Activated T-cell treated with anti-CD3 and anti-CD28 coated beads, Interleukin-2, amount 50 U/mL, for 72 hours (primary cell): ENCODE measurements at places on chromosomes 6 and 20. TPM values are rescaled to one million over a fixed set of nuclear protein-coding genes. Genes with fewer than 3 reads are reported as not detected.

DNA sequence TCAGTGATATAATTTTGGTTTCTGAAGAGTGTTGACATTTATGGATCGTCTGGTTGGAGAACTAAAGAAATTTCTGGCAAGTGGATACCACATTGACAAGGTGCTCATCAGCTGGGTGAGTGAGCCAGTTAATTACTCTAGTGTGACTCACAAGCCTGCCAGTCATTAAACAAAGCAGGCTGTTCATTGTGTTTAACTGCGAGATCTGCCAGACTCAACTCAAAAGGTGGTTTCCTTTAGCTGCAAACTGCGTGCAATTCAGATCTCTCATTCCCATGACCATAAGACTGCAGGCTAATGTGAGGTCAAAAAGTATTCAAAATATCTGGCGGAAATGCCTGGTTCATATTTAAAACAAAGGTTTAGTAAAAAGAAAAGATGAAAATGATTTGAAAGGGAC lies 32.5 kb upstream of the IYD start:
- no peak overlapping the region for H3K27ac ChIP-seq
- H3K4me1 ChIP-seq = no peaks in the 10 kb centered on the region
- no peak overlapping the region for H3K4me3 ChIP-seq
- DNase-seq = no peak
- H3K36me3 ChIP-seq = no peaks in the 10 kb centered on the region
- peaks cover 25% of the 10 kb centered on the region for H3K27me3 ChIP-seq

- H3K36me3 ChIP-seq = peaks cover 7% of the 10 kb centered on the region
- H3K27me3 ChIP-seq = no peaks in the 10 kb centered on the region
- DNase-seq = no peak
- H3K27ac ChIP-seq = peak overlapping the region; percentile 95
- peaks cover 28% of the 10 kb centered on the region for H3K4me1 ChIP-seq
Observed at GRCh38 chr6:166999884-167000253, 672 bp downstream of the CEP43 start.

- H3K27me3 ChIP-seq = peaks cover 17% of the 10 kb centered on the region
- no peak overlapping the region for H3K4me3 ChIP-seq
- H3K27ac ChIP-seq = no peak overlapping the region
- H3K36me3 ChIP-seq = no peaks in the 10 kb centered on the region
- H3K4me1 ChIP-seq = peaks cover 26% of the 10 kb centered on the region
Observed at GRCh38 chr6:57267586-57268293, 45.6 kb upstream of the RAB23 start.

DNA sequence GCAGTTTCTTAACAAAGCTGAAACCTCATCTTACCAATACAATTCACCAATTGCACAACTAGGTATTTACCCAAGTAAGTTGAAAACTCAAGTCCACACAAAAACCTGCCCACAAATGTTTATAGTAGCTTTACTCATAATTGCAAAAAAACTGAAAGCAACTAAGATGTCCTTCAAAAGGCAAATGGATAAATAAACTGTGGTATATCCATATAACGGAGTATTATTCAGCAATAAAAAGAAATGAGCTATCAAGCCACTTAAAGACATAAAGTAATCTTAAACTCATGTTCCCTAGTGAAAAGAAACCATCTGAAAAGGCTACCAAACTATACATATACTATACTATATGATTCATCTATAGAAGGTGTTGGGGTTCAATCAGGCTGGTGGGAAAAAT lies 179.7 kb downstream of the HACE1 start:
- DNase-seq = no peak
- no peak overlapping the region for H3K27ac ChIP-seq
- no peak overlapping the region for H3K4me3 ChIP-seq
- no peaks in the 10 kb centered on the region for H3K27me3 ChIP-seq
- peaks cover 2% of the 10 kb centered on the region for H3K36me3 ChIP-seq

Gene SLC17A1
- total RNA-seq = not detected

Gene PXDC1
- 7.2 TPM for total RNA-seq

- H3K27me3 ChIP-seq = no peaks in the 10 kb centered on the region
- no peak for DNase-seq
- H3K4me3 ChIP-seq = no peak overlapping the region
- no peaks in the 10 kb centered on the region for H3K36me3 ChIP-seq
Observed at GRCh38 chr6:107625264-107625663, 135.3 kb downstream of the SOBP start.

Gene PROKR2
- total RNA-seq = not detected
